ENCODE measurements at places on chromosomes 2 and 18.
A peak's percentile ranks its signal among the peaks of the same experiment; 100 is the strongest.

- peak; percentile 62 for DNase-seq
These were observed 22.3 kb upstream of the ERICH2 start for GRCh38 chr2:170747921-170748320.

- no peak for DNase-seq
These were observed 138.5 kb downstream of the ARHGAP28 start for GRCh38 chr18:6868033-6868432.

GRCh38 chr2:197312186-197312585, 1.6 kb upstream of the ANKRD44 start:
- DNase-seq = no peak

- no peak for DNase-seq
These were observed 21.3 kb downstream of the PSME4 start for GRCh38 chr2:53949457-53949856.

DNA sequence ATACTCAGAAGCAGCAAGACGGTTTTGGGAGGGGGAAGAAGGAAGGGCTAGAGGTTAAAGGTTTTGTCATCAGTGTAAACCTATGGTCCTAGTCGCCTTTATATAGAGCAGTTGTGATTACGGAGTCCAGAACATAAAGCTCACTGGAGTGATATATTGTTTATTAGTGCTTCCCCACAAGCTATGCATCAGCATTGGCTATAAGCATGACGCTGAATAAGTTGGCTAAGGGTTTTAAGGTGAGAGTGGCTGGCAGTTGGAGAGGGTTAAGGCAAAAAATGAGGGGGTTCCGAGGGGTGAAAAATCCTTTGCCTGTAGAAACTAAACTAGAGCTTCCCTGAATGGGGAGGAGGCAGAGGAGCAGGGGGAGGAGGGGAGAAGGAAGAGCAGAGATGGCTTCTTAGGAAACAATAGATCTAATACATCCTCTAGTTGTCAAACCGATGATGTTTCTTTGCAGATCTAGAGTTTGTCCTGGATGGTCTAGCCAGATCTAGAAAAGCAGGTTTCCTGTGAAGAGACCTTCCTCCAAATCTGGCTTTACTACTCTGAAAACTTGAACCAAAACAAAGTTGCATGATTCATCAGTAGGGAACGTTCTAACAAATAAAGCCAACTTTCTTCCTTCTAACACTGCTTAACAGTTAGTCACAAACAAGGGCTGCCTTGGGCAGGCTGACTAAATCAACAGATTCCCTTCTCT, 2.5 kb downstream of the KLF7 start:
- peak; percentile 87 for DNase-seq

GRCh38 chr2:200225951-200226350, 80.5 kb upstream of the SPATS2L start:
- no peak for DNase-seq

DNA sequence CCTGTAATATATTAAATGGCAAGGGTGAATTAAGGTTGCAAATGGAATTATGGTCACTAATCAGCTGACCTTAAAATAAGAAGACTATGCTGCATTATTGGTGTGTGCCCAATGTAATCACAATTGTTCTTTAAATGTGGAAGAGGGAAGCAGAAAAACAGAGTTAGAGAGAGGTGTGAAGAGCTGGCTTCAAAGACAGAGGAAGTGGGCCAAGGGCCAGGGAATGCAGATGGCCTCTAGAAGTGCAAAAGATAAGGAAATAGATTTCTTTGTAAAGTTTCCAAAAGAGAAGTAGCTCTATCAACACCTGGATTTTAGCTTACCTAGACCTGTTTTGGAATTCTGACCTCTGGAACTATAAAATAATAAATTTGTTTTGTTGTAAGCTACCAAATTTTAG, 276.0 kb downstream of the LRRTM1 start:
- no peak for DNase-seq

DNA sequence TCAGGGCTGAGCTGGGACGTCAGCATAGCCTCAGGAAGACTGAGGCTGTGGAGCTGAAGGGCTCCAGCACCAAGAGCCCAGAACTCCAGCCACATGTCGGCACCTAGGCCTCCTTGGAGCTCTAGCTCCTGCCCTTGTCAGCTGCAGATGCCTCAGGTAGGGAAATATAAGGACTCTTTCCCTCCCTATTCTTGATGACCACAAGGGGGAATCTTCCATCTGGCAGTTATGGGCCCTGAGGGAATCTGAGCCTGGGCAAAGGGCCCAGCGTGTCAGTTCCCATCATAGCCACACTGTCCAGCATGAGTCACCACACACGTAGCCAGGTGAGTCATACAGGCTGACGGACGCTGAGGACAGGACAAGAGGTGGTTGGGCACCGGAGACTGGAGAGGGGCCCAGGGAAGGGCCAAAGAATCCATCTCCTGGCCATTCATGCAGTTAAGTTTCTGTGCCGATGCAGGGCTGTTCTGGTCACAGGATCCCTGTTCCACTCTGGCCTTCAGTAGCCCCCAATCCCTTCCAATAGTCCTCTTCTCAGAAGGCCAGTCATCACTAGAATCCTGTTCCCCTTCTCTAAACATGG, 1.8 kb downstream of the MPV17 start:
- DNase-seq = peak; percentile 99

DNA sequence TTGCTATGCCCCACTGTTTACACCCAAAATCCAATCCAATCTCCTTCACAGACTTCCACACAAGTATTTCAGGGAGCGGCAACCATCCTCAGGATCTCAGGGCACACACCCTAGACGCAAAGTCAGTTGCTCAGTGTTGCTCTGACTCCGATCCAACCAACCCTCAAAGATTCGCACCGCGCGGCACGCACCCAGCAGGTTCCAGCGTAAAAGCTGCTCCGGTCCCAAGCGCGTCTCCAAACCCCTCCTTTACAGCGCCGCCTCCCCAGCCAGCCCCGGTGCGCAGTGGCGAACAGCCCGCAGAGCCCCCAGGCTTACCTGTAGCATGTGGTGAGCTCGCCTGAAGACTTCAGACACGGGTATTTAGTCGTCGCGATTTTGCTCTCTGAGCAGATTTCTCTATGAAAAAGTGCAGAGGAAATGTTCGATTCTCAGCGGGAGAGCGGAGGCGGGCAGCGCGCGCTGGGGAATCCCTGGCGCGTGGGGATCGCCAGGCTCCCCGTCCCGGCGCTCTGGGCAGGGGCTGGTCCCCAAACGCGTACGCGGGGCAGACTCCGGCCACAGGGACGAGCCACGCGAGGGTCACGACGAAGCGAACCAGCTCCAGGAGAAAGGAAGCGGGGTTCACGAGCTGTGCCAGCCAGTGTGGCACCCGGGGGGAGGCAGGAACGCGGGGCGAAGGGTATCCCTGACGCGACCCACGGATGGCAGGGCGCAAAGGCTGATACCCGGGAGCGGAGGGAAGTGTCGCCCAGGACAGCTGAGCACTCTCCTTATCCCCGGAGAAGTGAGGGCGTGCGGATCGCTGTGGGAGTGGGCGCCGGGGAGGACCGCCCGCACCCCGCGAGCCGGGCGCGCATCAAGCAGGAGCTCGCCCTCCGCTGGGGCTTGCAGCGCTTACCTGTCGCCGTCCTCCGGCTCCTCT, 650 bp downstream of the CCBE1 start:
- DNase-seq = peak; percentile 81

DNA sequence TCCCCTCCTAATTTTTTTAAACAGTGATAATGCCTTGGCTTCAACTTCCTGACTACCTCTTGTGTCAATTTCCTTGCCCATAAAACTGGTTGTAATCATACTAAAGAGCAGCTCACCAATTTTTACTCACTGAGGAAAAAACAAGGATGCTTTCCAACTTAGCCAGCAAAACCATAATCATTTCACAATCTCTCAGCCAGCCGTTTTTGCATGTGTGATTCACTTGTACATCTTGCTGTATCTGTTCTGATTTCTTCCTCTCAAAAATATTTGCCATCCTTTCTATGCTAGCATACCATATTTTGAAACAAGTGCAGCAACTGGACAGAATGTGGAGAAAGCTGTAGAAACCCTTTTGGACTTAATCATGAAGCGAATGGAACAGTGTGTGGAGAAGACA, 60.7 kb downstream of the RAB27B start:
- DNase-seq = peak; percentile 86

DNA sequence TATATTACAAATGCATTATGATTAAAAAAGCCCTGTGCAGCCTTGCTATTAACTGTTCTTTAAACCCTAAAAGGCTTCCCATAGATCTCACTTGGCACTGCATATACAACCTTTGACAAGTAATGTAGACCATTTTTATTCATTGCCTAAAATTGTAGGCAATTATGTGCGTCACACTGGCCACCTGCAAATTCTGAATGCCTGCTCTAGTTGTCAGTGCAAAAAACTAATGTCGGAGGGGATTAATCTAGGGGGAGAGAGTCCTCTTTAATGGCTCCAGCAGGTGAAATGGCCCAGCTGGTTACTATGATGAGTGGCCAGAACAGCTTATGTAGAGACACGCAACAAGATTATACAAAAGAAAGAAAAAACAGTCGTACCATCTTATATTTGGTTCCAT, 123.2 kb downstream of the OLA1 start:
- no peak for DNase-seq

- peak; percentile 2 for DNase-seq
These were observed 65.2 kb upstream of the CRIM1 start for GRCh38 chr2:36290306-36290856.

DNA sequence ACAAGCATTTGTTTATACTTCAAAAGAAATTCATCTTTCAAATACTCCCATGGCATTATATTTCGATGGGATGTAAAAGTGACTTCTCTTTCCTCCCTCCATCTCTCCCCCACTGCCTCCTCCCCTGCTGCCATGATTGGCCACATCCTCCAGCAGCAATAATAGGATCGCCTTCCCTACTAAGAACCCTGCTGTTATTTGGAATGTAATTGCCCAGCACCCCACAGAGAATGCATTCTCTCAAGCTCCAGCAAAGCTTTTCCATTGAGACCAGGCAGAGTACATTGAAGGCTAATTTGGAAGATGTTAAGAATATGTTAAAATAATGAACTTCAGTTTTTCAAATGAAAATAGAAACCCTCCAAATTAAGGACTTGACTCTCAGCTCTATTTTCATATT, 375.4 kb upstream of the ACVR2A start:
- DNase-seq = no peak

GRCh38 chr2:145597809-145598208, 1077.9 kb upstream of the ZEB2 start:
- DNase-seq = peak; percentile 74

GRCh38 chr2:241148891-241149674, at the start of gene PASK:
TSS of gene PASK (minus strand) at chr2:241149472. CDS start at chr2:241143032, 6,440 bp downstream.
- DNase-seq = peak; percentile 97

GRCh38 chr2:12116228-12116750, 369.9 kb downstream of the LPIN1 start:
- no peak for DNase-seq

- DNase-seq = peak; percentile 39
These were observed 14.7 kb upstream of the CIDEA start for GRCh38 chr18:12239431-12239830.

DNA sequence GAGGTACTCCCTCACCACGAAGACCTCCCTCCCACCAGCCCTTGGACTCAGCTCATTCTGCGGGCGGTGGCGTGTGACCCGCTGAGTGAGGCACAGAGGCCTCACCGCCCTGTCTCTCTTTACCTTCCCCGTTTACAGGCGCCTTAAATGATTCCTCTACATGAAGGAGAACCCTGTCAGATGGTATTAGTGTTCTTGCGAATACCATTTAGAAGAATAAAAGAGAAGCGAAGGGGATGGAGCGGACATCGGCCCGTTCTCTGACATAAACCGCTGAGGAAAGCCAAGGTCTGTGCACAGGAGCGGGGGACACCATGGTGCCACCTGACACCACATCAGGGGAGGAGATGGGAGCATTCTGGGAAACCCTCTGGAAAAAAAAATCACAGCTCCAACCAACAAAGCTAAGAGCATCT, 179.8 kb downstream of the HDAC4 start:
- no peak for DNase-seq

- DNase-seq = peak; percentile 59
These were observed 154.0 kb downstream of the SPP2 start for GRCh38 chr2:234204480-234204879.

- DNase-seq = no peak
These were observed 108.0 kb downstream of the FAM168B start for GRCh38 chr2:130985206-130985780.

Measured in foreskin fibroblast (primary cell).